Mesothelial cell of epicardium (in vitro differentiated cells): ENCODE measurements at places on chromosomes 12 and 14.

DNA sequence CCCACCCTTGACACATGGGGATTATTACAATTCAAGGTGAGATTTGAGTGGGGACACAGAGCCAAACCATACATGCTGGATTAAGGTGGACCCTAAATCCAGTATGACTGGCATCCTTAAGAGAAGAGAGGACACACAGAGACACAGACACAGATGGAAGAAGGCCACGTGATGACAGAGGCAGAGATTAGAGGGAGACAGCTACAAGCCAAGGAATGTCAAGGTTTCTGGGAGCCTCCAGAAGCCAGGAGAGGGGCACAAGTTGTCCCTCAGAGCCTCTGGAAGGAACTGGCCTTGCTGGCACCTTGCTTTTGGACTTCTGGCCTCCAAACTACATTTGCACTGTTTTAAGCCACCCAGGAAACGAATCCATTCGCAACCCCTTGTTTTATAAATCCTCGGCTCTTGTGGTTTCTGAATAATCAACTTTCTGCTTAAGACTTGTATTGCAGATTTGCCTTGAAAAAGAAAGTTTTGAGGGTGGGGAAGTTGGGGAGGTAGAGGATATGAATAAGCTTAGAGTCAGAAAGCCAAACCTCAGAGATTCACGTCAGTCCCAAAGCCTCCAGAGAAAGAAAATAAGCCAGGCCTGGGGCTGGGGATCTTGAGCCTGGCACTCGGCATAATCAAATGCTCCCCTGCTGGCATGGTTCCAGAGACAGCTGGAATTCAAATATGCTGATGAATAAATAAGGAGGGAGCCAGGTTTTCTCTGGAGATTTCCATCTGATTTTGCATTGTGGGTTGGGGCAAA is 224.2 kb upstream of the PWP1 start:
- no peak overlapping the region for H3K27ac ChIP-seq
- peaks cover 2% of the 10 kb centered on the region for H3K4me1 ChIP-seq
- peaks cover under 1% of the 10 kb centered on the region for H3K27me3 ChIP-seq
- no peak overlapping the region for H3K4me3 ChIP-seq
- DNase-seq = peak; percentile 40

DNA sequence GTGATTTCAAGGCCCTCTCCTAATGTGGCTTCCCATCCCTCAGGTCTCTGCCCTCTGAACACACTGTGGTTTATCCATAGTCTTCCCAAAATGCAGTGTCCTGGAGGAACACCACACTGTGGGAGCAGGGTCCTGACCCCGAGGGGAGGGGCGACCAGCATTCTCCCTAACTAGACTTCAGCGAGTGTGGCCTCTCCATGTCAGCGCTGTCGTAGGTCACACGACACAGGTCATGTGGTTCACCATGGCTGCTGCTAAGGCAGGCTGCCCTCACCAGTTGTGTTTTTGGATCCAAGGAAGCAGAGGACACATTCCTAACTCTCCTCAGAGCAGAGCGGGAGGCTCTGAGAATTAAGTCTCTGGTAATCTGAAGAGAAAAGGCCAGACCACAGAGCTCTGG is 50.5 kb downstream of the SSH1 start:
- peaks cover 26% of the 10 kb centered on the region for H3K4me1 ChIP-seq
- H3K27me3 ChIP-seq = no peaks in the 10 kb centered on the region
- H3K27ac ChIP-seq = no peak overlapping the region
- no peak for DNase-seq

DNA sequence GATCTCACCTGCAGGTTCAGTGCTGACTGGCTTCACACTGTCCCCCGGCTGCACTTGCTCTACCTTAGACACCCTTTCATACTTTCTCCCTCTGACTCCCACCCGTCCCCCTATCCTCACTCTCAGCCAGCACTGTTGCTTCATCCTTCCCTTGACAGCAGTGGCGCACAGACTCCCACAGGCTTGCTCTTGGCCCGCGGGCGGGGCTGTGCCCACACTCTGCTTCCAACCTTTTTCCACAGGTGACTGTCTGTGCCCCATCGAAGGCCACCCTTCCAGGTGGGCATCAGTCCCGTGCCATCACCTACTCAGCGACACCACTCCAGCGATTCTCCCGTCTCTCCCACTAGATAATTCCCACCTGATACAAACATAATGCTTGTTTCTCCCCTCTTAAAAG is 1.0 kb upstream of the RPS6KL1 start:
- peaks cover 41% of the 10 kb centered on the region for H3K27me3 ChIP-seq
- H3K4me3 ChIP-seq = no peak overlapping the region
- H3K4me1 ChIP-seq = no peaks in the 10 kb centered on the region

- H3K4me1 ChIP-seq = peaks cover 8% of the 10 kb centered on the region
- no peak overlapping the region for H3K4me3 ChIP-seq
- peak overlapping the region; percentile 19 for H3K27ac ChIP-seq
- no peak for DNase-seq
- peaks cover 15% of the 10 kb centered on the region for H3K36me3 ChIP-seq
Observed at GRCh38 chr12:93403988-93404803, 26.5 kb downstream of the NUDT4 start.

GRCh38 chr12:102454808-102455760 is 25.3 kb downstream of the IGF1 start:
- H3K4me3 ChIP-seq = no peak overlapping the region
- DNase-seq = no peak
- peaks cover 3% of the 10 kb centered on the region for H3K4me1 ChIP-seq
- no peak overlapping the region for H3K27ac ChIP-seq

DNA sequence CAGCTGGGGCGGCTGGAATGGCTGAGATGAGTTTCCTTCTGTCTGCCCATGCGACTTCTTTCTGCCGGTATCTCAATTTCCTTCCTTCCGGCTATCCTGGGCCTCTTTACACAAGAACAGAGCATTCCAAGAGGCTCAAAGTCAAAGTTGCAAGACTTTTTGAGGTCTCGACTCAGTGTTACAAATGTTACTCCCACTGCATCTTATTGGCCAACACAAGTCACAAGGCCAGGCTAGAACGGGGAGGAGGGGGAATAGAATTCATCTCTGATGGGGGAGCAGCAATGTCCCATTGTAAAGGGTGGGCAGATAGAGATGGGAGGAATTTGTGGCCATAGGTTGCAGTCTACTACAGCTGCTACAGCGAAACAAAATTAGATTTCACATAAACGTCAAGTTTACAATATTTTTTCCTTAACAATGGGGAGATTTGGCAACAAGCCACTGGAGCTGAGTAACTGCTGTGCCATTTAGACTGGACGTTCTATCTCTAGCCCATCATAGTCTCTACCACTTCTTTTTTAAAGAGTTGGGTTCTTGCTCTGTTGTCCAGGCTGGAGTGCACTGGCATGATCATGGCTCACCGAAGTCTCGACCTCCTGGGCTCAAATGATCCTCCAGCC is 9.5 kb upstream of the NYNRIN start:
- DNase-seq = no peak
- no peaks in the 10 kb centered on the region for H3K27me3 ChIP-seq
- H3K27ac ChIP-seq = peak overlapping the region; percentile 61
- no peaks in the 10 kb centered on the region for H3K36me3 ChIP-seq
- no peak overlapping the region for H3K4me3 ChIP-seq

DNA sequence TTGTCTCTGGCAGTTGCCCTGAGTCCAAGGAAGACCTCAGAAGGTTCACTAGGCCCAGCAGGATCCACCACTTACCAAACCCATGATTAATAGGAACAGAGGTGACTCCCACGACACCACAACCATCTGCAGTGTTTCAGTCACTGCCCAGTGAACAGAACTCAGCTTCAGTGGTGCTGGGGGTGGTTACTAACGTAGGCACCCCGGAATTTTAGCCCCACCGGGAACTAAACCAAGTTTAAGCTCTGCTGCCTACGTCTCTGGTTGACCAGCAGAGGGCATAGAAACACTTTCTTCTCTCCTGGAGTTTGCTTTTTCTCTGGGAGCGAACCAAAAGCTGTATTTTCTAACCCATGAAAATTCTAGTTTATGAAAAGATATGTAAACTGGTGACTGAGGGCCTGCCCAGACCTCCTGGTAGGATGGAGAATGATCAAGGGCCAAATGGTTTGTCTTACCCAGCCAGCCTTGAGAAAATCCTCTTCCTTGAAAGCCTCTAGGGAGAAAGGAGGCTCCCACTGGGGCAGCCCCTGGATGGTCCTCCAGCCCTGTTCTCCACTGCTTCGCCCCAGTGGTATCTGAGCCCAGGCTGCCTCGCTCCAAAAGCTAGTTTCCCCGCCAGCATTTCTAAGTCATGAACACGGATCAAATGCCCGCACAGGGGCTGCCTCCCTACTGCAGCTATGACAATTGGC is 379.8 kb downstream of the DPF3 start:
- no peak for DNase-seq
- H3K4me3 ChIP-seq = no peak overlapping the region
- H3K4me1 ChIP-seq = peaks cover 4% of the 10 kb centered on the region
- H3K27me3 ChIP-seq = peaks cover 43% of the 10 kb centered on the region

DNA sequence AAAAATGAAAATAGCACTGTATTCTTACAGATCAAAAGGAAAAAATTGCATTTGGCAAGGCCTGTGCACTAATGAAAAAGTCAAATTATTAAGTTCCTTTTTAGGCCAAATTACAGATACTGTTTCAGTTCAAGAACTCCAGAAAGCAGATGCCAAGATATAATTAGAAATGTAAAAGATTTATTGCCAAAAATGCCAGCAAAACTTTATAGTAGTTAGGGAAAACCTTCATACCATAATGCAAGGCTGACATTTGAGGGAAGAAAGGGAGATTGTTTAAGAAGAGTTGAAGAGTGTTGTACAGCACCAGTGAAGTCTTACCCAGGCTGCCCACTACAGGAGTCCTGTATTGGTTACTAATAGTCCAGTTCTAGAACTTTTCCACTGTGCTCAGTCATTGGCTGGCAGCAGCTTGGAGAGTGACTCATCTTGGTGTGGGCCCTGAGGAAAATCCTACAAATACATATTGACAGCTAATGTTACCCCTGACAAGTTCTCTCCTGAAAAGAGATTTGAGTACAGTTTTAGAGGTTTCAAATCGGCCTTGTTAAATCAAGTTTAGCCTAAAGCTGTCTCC is 600.4 kb downstream of the C12orf50 start:
- peak overlapping the region; percentile 86 for H3K27ac ChIP-seq
- H3K4me3 ChIP-seq = no peak overlapping the region
